ENCODE measurements at places on chromosomes 13 and 19. TPM values are rescaled to one million over a fixed set of nuclear protein-coding genes. Genes with fewer than 3 reads are reported as not detected.

DNA sequence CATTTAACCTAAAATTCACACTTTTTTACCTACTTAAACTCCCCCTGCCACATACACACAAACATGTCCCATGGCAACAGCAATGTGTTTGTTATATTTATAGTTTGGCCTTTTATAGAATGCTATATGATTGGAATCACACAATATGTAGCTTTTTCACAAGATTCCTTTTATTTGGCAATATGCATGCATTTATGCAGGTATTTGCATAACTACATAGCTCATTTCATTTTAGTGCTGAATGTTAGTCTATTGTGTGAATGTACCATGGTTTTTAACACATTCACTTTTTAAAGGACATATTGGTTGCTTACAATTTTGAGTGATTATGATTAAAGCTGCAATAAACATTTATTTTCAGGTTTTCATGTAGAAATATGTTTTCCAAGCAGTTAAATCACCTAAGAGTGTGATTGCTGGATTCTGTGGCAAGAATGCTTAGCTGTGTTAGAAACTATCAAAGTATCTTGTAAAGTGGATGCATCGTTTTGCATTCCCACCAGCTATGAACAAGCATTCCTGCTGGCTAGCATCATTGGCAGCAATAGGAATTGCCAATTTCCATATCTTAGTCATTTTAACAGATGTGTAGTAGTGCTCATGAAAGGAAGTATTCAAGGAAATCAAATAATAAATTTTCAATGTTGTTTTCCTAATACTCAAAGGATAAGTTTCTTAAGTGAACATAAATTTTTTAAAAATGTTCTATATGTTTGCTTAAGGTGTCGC, 557.0 kb downstream of the SLITRK1 start:
- no peak for DNase-seq

GRCh38 chr19:29015569-29015968, 197.4 kb downstream of the UQCRFS1 start:
- no peak for DNase-seq

- no peak for DNase-seq
Observed at GRCh38 chr19:43913383-43913782, 21.7 kb downstream of the ZNF45 start.

DNA sequence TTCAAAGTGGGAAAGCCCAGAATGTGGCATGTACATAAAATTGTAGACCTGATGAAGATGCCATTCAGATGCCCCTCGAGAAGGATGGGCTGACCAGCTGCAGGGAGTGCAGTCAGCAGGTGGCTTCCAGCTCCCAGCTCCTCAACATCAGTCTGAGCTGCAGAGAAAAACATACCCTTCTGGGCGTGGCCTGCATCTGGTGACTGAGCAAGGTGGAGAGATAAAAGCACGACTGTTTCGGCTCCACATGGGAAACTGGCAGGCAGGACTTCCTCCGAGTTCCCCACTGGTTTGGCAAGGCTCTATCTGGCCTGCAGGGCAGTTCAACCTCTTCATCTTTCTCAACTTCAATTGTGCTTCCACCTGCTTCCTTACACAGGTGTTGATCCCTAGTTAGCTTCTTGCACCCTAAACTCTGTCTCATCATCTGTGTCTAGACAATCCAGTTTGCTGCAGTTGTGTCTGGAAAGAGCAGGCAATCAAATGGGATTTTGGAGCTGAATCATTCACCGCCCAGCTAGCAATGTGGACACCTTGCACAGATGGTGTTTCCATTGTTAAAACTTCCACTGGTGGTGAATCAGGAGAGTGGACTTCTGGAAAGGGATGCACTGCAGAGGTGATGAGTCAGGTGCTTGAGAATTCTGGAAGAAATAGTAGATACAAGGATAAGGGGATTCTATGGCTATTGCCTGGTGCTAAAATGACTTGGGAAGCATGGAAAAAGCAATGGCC, 56.8 kb downstream of the POLR1D start:
- DNase-seq: no peak

DNA sequence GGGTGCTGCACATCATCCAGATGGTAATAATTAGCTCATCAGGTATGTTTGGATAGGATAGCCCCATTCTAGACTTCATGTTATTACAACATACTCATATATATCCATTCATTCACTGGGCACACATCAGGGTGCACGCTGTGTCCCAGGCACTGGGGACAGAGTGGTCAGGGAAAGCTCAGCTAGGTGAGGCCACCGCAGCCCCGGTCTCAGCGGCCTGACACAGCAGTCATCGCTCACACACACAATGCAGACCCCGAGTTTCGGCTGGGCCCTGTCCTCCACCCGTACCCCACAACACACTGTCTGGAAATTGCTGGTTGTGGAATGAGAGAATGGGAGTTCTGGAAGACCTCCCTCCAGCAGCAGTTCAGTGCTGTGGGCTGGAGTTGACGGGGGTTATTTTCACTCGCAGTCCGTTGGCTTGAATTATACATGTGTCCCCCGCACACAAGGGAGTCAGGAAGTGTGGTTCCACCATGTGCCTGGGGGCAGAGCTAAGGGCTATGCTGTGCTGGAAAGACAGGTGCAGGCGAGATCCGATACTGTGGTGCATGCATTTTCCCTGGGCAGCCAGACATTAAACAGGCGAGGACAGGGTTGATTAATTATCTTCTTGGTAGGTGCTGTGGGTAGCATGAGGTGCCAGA, 257.6 kb downstream of the TEX29 start:
- DNase-seq: no peak

DNA sequence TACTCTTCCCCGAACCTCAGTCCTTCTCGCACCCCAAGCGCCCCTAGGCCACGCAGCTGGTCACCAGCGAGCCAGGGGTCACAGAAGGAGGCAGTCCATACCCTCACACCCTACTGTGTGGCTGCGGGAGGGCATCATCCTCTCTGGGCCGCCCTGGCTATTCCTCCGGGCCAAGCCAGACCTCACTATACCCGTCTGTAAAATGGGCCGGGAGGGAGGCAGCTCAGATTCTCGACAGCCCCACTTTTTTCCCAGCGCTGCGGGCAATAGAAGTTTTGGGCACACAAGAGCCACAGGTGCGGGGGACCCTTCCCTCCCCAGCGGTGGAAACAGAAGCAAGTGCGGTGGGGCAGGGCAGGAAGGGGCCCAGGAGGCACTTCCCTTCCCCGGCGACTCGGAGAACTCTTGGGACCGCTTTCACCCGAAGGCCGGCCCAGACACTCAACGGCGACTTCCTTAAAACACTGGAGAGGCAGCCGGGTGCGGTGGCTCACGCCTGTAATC, 5.6 kb upstream of the ARRDC2 start:
- no peak for DNase-seq

GRCh38 chr13:30023196-30023895, 172.9 kb upstream of the UBL3 start:
- no peak for DNase-seq

GRCh38 chr19:38736413-38737280, 7.6 kb downstream of the CAPN12 start:
- DNase-seq: no peak

GRCh38 chr13:21478881-21479808, 20.0 kb upstream of the ZDHHC20 start:
- DNase-seq: no peak

DNA sequence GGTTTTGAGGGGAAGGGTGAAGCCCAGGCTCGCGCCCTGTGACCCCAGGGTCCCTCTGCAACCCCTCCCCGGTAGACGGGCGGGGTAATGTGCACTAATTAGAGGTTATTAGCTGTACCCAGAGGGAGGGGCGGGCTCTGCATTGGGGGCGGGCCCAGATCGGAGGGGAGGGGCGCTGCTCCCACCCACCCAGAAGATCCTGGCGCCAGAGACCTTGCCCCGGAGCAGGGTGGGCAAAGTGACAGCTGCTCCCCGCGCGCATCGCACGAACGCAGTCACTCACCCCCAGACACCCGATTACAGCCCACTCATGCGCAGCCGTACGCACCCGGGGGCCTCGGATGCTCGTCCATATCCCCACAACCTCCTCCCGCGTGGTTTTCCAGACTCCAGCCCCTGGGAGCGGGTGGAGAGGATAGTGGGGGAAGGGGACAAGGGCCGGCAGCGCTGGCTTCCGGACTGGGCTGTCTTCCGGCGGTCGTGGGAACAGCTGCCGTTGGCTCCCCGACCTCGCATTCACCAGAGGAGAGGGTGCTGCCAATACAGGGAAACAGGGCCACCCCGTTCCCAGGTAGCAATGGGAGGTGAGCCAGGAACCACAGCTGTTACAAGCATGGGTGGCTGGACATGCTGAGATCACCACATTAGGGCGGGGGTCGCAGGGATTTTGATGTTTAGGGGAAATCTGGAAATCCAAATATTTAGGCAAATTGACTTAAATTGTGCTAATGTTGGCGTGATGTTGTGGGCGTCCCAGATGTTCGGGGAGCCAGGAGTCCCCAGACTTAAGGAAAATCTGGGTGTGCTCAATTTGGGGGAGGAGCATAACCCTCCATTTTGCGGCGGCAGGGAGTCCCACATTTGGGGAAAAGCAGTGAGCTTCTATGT, 2.9 kb upstream of the HOOK2 start:
- peak; percentile 91 for DNase-seq

DNA sequence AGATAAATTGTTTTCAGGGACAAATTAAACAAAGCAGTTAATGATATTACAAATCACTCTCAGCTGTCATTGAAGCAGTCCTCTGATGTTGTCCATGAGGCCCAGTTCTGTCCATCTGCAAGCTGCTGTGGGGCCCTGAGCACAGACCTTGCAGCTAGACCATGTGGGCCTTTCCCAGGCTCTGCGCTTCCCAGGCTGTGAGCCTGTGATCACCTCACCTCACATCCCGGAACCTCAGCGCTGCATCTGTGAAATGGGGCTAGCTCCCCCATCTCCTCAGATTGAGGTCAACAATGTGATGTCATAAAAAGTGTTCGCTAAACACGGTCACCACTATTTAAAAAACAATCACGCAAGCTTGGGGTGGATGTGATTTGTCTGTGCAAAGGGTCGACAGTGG, 51.9 kb upstream of the UQCRFS1 start:
- DNase-seq: peak; percentile 80

The CEACAM7 gene
- not detected for total RNA-seq

The DIRAS1 gene
- 1.1 TPM for total RNA-seq

The SSC5D gene
- 13.9 TPM for total RNA-seq

The SLAIN1 gene
- 1.9 TPM for total RNA-seq

The ZNF568 gene
- 9.1 TPM for total RNA-seq
